Non-pigmented ciliary epithelial cell (primary cell): ENCODE measurements at places on chromosomes 5 and 9.
A peak's percentile ranks its signal among the peaks of the same experiment; 100 is the strongest.

- DNase-seq, result no peak
These were observed 198.8 kb downstream of the NR3C1 start for GRCh38 chr5:143204474-143205246.

- DNase-seq, result peak; percentile 84
These were observed 66.5 kb downstream of the SEMA5A start for GRCh38 chr5:9479361-9479760.

DNA sequence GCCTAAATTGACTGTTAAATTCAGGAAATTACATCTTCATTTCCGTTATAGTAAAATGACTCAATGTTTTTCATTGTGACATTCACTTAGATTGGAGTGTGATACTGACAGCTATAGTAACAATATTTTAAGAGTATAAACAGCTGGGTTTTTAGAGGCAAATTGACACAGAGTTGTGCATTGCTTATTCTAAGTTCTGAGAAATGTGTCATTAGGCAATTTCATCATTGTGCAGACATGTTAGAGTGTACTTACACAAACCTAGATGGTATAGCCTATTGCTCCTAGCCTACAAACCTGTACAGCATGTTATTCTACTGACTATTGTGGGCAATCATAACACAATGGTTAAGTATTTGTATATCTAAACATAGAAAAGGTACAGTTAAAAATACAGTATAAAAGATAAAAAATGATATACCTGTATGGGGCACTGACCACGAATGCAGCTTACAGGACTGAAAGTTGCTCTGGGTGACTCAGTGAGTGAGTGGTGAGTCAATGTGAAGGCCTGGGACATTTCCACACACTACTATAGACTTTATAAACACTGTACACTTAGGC lies 132.7 kb downstream of the PDE4D start:
- no peak for DNase-seq

GRCh38 chr5:65395526-65396155 lies 86.1 kb downstream of the ADAMTS6 start:
- DNase-seq, result no peak

GRCh38 chr9:129309041-129309430 lies 131.0 kb upstream of the IER5L start:
- DNase-seq, result no peak

DNA sequence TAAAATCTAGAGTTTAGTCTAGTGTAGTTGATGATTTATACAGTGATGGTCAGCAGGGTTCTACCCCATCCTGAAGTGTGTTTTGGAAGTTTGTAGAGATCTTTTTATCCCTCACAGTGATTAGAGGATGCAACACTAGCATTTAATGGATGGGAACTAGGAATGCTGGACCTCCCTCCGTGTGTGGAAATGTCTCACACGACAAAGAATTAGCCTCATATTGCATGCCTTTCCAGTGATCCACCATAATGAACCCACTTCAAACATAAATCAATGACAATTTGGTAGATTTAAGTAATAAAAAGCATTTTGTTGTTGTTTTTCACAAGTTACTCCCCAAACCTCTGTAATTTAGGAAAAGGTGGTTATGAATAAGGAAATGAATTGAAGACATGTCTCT lies 82.5 kb upstream of the LMNB1 start:
- DNase-seq, result no peak

DNA sequence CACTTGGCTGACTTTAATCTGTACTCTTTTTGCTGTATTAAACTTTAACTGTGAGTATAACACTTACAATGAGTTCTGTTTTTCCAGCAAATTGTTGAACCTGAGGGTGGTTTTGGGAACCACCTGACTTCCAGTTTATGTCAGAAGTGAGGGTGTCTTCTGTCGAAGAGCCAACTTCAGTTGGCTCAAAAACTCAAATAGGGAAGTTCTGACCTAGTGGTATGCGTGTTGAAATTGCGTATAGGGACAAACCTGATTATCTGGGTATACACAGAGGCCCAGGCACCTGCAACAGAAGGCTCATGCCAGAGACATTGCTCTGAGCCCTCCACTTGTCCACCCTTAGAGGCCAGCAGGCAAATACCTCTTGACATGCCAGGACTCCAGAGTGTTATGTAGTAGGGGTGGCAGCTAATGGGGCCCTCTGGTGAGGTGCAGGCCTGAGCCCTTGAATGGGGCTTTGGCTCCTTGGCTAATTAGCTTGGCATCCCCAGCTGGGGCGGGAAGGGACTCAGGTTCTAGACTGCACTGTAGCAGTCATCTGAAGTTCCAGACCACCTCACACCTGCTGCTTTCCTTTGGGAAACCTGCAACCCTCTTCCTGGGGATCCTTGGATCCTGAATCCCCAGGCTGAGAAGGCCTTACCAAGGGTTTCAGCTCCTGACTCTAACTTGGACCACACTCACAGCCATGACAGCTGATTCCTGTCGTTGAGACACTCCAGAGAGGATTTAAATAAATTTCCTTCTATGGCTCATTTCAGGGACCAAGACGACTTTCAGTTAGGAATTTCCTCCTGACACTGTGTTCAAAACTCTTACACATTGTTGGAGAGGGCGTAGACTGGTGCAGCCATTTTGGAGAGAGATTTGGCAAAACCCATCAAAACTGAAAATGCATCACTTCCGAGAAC lies 189.6 kb downstream of the HSPA4 start:
- DNase-seq, result no peak

DNA sequence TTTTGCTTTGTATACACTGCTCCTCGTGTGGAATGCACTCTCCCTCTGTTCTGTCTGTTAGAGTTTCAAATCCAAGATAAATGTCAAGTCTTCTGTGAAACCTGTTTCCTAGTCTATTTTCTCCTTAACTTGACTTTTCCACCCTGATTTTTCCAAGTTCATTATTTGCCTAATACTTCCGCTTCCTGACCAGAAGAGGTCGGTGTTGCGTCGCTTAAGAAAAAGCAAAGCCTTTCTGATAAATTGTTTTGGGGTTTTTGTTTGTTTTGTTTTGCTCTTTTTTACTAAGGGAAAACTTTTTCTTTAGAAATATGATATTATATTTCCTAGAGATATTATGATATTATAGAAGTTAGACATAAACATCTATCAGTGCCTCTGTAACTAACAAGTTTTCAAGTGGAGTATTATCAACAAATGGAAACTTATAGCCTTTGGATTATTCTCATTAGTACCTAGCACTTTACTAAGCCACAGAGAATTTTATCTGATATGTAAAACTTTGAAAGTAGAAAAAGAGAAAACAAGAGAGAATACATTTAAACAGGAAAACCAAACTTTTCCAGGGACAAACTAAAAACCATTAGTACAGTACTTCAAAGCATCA lies 55.8 kb downstream of the PHAX start:
- DNase-seq, result peak; percentile 15

- DNase-seq, result no peak
These were observed 16.0 kb upstream of the PTPDC1 start for GRCh38 chr9:94068257-94068656.

GRCh38 chr5:73088026-73088425 lies 32.3 kb upstream of the TMEM171 start:
- DNase-seq, result no peak

GRCh38 chr9:88605512-88606362 lies 70.8 kb downstream of the NXNL2 start:
- no peak for DNase-seq

- DNase-seq, result no peak
These were observed 458.8 kb upstream of the WWC1 start for GRCh38 chr5:167832609-167833008.

GRCh38 chr5:179732412-179732917 lies at the start of gene MAML1:
Gene MAML1 (plus strand): TSS chr5:179732822. CDS start chr5:179733113, 291 bp downstream.
- DNase-seq, result peak; percentile 99

- no peak for DNase-seq
These were observed 43.8 kb downstream of the GCNT1 start for GRCh38 chr9:76502746-76503145.

GRCh38 chr9:116387934-116388698 lies 234.5 kb downstream of the PAPPA start:
- no peak for DNase-seq

- no peak for DNase-seq
These were observed 14.6 kb downstream of the RASA1 start for GRCh38 chr5:87282269-87282668.

- DNase-seq, result no peak
These were observed 24.1 kb upstream of the ARRDC3 start for GRCh38 chr5:91407204-91407603.

DNA sequence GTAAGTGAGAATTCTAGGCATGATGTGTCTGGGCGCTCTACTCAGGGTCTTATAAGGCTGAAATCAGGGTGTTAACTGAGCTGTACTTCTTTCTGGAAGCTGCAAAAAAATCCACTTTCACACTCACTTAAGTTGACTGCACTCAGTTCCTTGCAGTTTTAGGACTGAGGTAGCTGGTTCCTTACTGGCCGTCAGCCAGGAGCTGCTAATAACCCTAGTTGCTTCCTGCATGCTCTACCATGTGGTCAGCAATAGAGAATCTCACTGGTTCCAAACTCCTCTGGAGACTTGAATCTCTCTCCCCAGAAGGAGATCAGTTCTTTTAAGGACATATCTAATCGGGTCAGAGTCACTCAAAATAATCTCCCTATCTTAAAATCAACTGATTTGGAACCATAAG lies 911.2 kb downstream of the EFNA5 start:
- DNase-seq, result peak; percentile 0

DNA sequence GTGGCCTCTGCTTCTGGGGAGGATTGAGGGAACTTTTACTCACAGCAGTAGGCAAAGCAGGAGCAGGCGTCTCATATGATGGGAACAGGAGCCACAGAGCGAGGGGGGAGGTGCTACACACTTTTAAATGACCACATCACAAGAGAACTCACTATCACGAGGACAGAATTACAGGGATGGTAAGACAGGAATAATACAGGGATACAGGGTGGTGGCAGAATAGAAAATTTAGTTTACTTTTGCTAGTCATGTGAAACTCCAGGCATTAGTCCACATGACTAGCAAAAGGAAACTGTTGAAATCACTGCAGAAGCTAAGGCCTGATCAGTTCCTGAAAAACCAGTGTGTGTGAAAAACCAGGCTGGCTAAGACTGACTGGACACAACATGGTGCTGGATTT lies 382.4 kb downstream of the NNT start:
- no peak for DNase-seq

DNA sequence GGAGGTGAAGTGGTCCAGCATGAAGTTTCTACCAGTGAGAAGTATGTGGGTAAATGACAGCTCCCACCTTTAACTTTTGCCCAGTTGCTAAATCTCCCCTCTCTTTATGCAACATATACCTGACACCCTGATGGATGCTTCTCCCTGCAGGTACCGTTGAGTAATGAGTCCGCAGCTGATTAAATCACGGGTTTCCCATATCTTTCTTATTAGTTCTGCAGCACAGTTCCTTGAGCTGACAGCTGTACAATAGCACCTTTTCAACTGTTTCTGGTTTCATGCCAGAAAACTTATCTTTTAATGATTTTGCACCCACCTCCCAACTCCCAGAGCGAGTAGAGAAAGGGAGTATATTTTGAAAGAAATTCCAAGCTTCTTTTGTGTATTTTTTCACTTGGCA lies 161.0 kb upstream of the TUT7 start:
- DNase-seq, result no peak

DNA sequence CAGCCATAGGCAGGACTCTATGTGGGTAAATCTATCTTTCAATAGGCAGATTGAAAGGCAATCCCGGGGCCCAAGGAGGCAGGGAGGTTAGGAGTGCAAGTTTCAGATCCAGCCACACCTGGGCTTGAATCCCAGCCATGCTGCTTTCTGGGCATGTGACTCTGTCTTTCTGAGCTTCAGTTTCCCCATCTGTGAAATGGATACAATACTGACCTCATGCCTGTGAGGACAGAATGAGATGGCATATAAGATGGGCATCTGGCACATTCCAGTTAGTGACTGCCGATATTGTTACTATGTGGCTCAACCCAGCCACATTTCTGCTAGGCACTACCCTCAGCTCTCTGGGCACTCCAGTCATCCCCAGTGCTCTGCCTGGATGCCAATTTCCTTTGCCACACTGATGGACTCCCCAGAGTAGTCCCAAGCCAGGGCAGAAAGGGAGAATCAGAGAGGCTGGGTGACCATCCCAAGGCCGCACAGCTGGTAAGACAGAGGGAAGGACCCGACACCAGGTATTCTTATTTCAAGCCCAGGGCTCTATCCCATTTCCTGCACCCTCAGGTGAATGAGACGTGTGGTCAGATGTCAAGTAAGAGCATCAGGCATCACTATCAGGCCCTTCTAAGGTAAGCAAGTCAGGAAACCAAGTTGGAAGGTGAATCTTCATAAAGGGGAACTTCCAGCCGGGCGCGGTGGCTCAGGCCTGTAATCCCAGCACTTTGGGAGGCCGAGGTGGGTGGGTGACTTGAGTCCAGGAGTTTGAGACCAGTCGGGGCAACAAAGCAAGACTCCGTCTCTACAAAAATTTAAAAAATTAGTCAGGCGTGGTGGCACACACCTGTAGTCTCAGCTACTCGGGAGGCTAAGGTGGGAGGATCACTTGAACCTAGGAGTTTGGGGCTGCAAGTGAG lies 38.7 kb downstream of the SH3PXD2B start:
- DNase-seq, result no peak

GRCh38 chr9:107647141-107647540 lies 157.6 kb upstream of the KLF4 start:
- no peak for DNase-seq

- no peak for DNase-seq
These were observed 182.5 kb downstream of the CDK5RAP2 start for GRCh38 chr9:120397453-120397852.

DNA sequence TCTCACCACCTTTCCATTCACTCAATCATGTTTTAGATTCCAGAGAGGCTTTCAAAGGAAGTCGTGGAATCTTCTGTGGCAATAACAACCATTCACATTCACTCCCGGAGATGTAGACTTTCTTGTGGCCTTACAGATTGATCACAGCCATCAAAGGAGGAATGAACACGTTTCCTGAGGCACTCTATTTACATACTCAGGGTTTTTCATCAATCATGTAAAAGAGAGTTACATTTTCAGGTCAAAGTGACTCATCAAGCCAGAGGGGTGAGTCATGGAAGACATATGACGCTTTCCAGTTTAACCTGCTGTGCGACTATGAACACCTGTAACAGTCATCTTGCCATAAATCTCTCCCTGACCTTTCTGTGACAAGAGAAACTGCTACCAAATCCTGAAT lies 39.3 kb upstream of the RAD23B start:
- DNase-seq, result peak; percentile 63
